ENCODE measurements at places on chromosomes 5 and 9. TPM values are rescaled to one million over a fixed set of nuclear protein-coding genes. Genes with fewer than 3 reads are reported as not detected.

The STRBP gene
- 184 TPM for total RNA-seq

The SLC46A2 gene
- total RNA-seq: not detected

The KIF4B gene
- not detected for total RNA-seq

The FST gene
- 0.57 TPM for total RNA-seq

The SOHLH1 gene
- total RNA-seq: not detected

GRCh38 chr5:100818340-100818739 is 84.7 kb downstream of the ST8SIA4 start:
- no peak for DNase-seq

DNA sequence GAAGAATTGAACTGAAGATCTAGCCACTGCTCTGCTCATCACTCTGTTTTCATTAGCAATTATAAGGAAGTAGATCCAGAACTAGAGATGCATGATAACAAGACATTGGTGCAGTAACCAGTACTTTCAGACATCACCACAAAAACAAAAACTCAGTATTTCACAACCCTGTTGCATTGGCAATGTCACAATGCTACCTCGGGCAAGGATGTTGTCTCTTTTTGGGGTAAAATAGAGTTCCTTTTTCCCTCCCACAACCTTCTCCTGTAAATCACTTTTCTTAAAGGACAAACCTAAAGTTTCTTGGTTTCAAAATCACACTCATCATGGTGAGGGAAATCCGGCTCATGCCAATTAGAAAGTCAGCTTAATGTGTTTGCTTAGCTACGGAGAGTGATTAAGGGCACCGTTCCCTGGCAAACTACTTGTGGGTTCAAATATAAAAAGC is 420.1 kb upstream of the MEF2C start:
- DNase-seq: no peak

DNA sequence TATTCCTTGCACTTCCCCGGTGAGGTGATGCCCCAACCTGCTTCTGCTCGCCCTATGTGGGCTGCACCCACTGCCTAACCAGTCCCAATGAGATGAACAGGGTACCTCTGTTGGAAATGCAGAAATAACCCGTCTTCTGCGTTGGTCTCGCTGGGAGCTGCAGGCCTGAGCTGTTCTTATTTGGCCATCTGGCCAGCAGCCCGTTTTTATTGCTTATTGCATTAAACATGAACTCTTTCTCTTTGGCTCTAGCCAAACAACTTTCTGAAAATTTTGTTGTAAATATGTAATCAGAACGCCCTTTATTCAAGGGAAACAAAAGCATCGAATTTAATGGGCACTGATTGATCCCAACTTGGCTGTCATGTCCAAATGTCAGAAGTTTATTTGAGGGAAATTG is 124.7 kb upstream of the FTMT start:
- DNase-seq: no peak

DNA sequence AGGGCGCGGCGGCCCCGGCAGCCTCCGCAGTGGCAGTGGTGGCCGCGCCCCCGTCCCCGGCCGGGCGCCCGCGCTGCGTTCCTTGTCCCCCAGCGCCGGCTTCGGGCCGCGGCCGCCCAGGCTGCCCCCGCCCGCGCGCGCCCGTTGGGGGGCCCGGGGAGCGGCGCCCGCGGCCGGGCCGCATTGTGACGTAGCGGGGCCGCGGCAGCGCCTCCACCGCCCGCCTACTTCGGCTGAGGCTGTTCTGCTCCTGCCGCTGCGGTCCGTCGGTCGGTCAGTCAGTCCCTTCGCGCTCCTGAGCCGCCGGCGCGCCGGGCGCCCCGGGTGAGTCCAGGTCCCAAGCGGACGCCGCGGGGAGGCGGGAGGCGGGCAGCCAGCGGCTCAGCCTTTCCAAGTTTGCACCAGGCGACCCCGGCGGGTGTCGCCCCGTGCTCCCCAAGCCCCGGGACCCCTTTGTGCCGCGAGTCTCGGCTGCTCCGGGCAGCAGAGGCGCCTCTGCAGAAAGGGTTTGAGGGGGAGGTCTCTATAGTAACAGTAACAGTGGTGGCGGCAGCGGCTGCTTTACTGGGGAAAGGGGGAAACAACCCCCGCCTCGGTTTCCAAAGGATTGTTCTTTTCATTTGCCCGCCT is at the start of gene SNCAIP:
Gene SNCAIP (plus strand): TSS at position 277 of the 630 bp plus-strand sequence. CDS start 78,898 bp downstream, outside the sequence.
- no peak for DNase-seq

DNA sequence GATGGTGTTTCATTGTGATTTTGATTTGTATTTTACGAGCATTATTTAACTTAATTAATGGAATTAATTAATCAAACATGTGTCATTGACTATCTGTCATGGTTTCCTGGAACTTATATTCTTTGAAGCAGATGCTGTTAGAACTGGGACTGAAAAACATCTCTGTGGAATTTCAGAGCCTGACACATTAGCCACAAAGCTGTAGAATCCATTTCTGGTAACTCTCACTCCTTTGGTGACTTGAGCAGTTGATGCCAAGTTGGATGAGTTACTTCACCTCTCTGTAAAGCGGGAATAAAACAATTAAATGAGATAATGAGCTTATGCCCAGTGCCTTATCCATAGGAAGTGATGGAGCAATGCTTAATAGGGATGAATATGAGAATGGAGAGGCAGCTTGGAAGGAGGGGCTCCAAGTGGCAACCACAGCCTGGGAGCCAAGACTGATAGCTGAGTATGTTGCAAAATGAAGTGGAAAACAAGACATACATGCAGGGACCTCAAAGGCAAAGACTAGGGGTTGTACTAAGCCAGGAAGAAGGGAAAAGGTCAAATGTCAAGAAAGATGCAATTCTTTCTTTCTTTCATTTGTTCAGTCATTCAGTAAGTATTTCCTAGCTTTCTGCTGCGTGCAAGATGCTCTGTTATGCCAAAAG is 23.1 kb upstream of the ADRA1B start:
- no peak for DNase-seq

DNA sequence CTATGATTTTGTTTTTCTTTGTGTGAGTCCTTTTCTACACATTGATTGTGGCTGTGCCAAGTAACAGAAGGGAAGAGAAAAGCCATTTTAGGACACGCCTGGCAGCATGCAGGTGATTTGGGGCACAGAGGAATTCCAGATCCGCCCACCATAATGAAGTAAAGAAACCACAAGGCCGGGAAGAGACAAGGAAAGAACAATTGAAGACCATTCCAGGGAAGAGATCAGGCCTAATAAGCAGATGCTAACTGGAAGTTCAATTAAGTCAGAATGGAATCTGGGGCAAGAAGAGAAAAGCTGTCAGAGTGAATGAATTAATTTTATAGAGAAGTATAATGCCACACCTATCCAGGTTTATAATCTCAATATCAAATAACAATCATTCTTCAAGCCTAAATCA is 110.2 kb upstream of the ISL1 start:
- DNase-seq: no peak

GRCh38 chr9:87152256-87152655 is 204.9 kb upstream of the GAS1 start:
- no peak for DNase-seq

DNA sequence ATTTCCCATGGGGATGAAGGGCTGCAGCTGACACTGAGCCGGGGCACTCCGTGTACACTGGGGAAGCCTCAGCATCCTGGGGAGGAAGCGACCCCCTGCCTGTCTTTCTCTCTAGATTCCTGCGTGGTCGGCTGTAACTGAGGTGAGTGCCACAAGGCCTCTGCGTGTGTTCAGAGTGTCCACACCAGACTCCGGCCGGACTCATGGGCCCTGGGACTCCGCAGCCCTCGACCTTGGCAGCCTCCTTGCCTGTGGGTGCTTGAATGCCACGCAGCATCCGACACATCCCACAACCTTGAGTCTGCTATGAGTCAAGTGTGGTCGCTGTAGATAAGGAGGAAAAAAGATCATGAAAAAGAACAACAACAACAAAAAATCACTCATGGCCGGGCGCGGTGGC is 23.4 kb downstream of the PAEP start:
- no peak for DNase-seq

- no peak for DNase-seq
These were observed 38.7 kb downstream of the PRRT1B start for GRCh38 chr9:131583836-131584555.

DNA sequence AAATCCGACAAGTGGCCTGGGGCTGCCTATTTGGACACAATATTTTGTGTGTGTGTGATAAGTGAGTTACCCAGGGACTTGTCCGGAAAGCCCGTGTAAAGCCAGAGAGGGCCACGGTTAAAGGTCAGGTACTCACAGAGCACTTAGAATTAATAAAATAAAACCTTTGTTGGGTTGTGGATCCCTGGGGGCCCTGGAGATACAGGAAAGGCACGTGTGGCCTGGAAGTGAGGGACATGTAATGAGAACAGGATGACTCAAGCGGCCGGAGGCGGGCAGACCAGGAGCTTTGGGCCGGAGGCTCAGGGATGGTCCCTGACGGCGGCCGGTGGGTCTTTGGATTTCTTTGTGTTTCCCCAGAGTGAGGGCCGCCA is 1.0 kb downstream of the DMRT2 start:
- DNase-seq: peak; percentile 25

- no peak for DNase-seq
These were observed 126.6 kb upstream of the DHFR start for GRCh38 chr5:80781356-80781755.

- no peak for DNase-seq
These were observed 89.4 kb downstream of the SHC3 start for GRCh38 chr9:89089176-89089575.

DNA sequence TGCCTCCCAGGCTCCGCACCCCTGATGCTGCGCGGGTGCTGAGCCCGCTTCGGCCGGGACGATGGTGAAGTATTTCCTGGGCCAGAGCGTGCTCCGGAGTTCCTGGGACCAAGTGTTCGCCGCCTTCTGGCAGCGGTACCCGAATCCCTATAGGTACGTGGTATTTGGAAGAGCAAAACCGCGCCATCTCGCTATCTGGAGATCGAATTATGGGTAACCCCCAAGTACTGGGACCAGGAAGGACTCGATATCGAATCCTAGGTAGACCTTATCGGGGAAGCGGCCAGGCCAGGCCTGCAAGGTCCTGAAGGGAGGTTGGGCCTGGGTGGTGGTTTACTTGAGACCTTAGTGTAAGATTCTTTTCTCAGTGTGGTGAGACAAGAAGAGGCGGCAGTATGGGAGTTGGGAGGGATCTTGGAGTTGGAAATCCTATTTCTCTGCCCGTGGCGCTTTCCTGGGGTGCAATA is 359 bp downstream of the PRELID1 start:
- DNase-seq: peak; percentile 28

GRCh38 chr9:35729700-35730485 is 2.1 kb downstream of the TLN1 start:
- peak; percentile 67 for DNase-seq

GRCh38 chr5:81488862-81489261 is 94.9 kb upstream of the ACOT12 start:
- no peak for DNase-seq

DNA sequence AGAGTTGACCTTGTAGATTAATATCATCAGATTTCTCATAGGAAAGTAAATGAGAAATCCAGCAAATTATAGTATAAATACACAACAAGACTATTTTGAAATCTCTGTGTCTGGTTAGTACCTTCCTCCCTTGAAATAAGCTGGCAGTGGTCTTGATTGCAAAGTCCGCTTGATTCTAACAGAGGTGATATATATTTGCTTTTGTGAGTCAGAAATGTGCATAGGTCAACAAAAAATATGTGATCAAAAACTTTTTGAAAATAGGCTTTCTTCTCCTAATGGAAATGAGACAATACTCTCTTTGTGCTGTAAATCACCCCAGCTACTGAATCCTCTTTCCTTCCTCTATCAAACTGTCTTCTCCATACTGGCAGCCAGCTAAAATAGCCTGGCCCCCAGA is 749.2 kb upstream of the CDH10 start:
- no peak for DNase-seq

DNA sequence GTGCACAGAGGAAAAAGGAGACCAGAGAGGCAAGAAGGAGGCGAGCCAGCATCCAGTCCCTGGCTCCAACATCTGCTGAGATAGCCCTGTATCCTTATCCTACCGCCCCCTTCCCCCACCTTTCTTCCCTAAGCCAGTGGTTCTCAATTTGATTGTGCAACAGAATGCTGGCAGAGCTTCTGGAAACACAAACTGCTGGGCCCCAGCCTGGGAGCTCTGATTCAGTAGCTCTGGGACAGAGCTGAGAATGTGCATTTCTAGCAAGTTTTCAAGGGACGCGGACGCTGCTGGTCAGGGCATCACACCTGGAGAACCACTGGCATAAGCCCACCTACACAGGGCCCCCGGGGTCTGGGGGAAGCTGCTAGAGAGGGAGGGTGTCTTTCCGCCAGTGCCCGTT is 21.1 kb downstream of the AK8 start:
- DNase-seq: no peak

GRCh38 chr9:91835632-91836031 is 114.4 kb downstream of the ROR2 start:
- DNase-seq: peak; percentile 46

DNA sequence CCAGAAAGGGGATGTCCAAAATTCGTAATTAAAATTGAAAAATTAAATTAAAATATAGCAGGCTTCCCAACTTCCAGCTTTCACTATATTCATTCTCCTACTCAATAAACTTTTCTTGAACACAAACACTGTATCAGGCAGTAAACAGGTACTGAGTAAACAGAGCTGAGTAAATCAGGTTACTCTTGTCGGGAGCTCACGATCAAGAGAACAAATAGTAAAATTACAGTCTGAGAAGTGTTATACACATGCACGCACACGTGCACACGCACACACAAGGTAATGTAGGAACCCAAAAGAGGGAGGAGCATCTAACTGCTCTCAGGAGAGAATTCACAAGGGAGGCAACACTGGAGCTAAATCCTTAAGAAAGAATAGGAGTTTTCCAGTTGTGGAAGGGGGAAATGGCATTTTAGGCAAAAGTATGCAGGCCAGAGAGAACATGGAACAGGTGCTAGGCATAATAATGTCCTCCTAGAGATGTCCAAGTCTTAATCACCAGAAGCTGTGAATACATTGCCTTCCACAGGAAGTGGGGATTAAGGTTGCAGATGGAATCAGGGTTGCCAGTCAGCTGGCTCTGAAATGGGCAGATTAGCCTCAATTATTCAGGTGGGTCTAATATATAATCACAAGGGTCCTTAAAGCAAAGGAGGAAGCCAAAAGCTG is 598.8 kb upstream of the BRINP1 start:
- DNase-seq: no peak

DNA sequence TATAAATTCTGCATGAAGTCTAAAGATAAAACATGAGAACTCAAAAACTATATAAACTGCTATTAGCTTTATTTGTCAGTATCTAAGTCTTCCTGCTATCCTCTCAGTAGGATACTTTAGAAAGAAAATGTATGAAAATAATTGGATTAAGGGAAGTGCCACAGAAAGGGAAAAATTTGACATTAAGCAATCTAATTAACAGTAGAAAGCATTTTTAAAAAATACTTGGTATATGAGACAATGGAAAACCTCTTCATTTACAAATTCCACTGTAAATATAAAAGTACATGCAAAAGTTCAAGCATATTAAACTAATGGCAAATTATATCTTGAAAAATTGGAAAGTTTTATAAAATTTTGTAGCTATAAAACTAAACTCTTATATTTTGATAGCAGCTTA is 518.6 kb upstream of the NUDT12 start:
- DNase-seq: no peak

- DNase-seq: no peak
These were observed 164.7 kb downstream of the TUSC1 start for GRCh38 chr9:25513509-25514033.

GRCh38 chr9:134484479-134484878 is 157.1 kb upstream of the COL5A1 start:
- no peak for DNase-seq

Data from OCI-LY7 (cell line).